ENCODE measurements at places on chromosomes 5 and 9. TPM values are rescaled to one million over a fixed set of nuclear protein-coding genes. Genes with fewer than 3 reads are reported as not detected.

Gene PTPRD
- 0.84 TPM for total RNA-seq

Gene GPSM1
- total RNA-seq = 6.6 TPM

Gene UBAP1
- 23.0 TPM for total RNA-seq

Gene IL9
- total RNA-seq = not detected

Gene CTXN3
- not detected for total RNA-seq

All from RPMI7951 (cell line).